ENCODE measurements at places on chromosomes 5 and 9.

- DNase-seq, result no peak
These were observed 381.9 kb downstream of the CDK5RAP2 start for GRCh38 chr9:120198027-120198426.

- DNase-seq, result no peak
These were observed 304.5 kb upstream of the ZNF608 start for GRCh38 chr5:125050926-125051325.

DNA sequence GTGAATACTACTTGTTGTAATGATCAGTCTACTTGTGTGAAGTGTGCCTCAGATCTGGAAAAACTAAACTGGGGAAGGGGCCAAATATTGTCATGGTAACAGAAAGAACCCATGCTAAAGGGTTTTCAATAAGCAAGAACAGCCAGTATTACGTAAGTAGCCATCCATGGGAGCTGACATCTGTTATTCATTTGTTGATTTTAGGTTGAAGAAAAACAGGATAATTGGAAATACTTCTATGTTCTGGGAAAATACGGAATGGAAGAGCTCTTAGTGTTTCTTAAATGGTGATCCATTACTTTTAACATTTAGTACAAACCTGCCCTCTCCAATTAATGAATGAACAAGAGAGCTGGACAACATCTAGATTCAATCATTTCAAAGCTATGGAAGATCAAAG, 485.8 kb downstream of the NTRK2 start:
- DNase-seq, result no peak

DNA sequence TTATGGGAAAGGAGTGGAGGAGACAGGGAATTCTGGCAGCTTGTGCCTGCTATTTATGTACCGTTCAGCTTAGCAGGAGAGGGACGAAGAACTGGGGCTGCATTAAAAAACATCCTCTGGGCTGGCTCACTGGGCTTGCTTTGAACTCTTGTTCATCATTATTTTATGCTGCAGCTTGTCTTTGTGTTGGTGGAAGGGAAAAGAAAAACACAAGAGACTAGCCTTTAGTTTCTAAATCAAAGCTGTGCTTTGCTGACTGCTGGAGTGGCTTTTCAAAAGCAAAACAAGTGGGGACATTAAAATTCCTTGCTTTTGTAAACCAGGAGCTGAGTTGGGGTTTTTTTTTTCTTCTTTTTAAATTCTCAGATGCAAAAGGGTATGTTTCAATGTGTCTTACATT, 5.9 kb upstream of the RGMB start:
- DNase-seq, result no peak

GRCh38 chr5:82162573-82162972, 115.6 kb downstream of the RPS23 start:
- DNase-seq, result no peak

DNA sequence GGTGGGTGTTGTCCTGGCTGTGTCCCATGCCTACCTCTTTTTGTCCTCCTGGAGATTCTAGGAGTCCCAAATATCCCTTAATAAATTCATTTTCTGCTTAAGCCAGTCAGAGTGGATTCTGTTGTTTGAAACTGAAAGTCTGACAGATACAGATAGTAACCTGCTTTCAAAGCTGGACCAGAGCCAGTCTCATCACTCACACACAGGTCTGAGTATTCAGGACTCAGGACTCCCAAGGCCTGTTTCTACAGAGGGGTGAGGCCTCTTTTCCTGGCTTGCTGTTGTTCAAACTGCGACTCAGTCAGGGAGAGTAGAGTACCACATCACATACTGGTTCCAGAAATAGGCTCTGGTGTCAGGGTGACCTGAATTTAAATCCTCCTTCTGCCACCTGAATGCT, 190.1 kb downstream of the PAX5 start:
- DNase-seq, result no peak

DNA sequence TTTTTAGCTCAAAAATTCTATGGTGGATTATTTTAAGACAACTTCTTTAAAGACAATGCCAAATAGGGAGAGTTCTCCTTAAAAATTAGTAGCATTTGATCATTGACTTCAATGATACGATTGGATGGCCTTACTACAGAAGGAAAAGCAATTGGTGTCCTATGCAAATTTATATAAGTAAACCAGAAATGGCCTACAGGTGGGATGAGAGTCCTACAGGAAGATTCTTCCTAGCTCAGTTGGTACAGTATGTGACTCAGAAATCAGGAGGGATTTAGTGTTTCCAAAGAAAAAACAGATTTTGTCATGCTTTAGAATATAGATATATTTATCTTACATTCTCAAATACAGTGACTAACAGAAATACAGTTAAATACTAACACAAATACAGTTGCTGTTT, 6.5 kb downstream of the ANKRA2 start:
- DNase-seq, result no peak

GRCh38 chr5:98795243-98795642, 21.8 kb downstream of the RGMB start:
- no peak for DNase-seq

- no peak for DNase-seq
These were observed 5.7 kb upstream of the SMU1 start for GRCh38 chr9:33082128-33082527.

GRCh38 chr5:137695651-137696428, 40.0 kb downstream of the KLHL3 start:
- DNase-seq, result no peak

- peak; percentile 28 for DNase-seq
These were observed at the start of gene SV2C for GRCh38 chr5:76082772-76083554. Gene SV2C, plus strand, starts transcription at chr5:76083383. Its CDS starts 48,368 bp downstream, at chr5:76131751.

GRCh38 chr5:81052325-81052724, 92.2 kb downstream of the RASGRF2 start:
- no peak for DNase-seq

DNA sequence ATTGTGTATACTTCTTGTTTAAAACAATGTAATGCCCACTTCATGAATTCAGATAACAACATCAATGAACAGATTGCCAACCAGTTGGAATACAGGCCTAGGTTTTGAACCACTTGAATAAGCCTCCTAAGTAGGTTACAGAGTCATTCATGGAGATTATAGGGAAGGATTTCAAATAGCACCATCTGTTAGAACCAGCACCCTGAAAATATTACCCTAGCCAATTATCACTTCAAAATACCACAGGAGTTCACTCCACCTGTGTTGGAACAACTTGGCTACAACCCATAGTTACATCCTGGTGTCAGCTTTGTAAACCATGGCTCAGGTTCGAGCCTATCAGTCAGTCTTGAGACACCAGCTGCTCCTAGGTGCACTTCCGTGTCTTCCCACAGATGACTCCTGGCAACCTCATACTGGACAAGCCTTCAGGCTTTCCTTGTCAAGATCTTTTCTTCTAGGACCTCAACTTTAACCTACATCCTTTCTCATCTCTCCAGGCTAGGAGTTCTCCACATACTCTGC, 350.0 kb downstream of the DEPDC1B start:
- peak; percentile 83 for DNase-seq

GRCh38 chr9:133844398-133844784, 106.2 kb upstream of the SARDH start:
- DNase-seq, result no peak

- DNase-seq, result no peak
These were observed 5.5 kb downstream of the NSMF start for GRCh38 chr9:137453643-137454081.

GRCh38 chr9:27408001-27408400, 111.1 kb upstream of the EQTN start:
- no peak for DNase-seq

DNA sequence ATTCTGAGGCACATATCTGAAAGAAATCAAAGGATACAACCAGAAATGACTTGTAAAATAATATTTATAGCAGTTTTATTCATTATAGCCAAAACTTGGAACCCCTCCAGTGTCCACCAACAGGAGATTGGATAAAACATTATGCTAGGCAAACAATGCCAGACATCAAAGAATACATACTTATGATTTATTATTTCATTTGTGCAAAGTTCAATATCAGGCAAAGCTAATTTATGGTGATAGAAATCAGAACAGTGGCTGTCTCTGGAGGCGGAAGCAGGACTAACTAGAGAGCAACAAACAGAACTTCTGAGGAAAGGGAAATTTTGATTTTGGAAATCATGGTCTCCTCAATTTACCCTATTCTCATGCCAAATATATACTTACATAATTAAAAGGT, 193.1 kb downstream of the ICE1 start:
- no peak for DNase-seq

DNA sequence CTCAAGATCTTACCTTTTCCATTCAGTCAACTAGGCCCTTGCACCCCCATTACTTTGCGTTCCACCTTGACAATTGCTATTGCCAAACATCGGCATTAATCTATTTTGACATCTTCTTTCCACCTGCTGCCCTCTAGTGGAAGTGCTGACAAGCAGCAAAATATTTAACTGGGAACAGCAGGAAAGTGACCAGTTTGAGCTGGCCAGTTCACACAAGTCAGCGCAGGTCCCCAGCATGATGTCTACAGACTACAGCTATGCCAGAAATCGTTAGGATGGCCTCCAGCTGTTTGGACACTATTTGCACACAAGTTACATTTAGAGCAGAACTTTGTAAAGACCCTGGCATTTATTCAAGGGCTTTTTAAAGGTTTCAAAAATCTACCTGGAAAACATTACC, 160.1 kb downstream of the GHR start:
- peak; percentile 4 for DNase-seq

DNA sequence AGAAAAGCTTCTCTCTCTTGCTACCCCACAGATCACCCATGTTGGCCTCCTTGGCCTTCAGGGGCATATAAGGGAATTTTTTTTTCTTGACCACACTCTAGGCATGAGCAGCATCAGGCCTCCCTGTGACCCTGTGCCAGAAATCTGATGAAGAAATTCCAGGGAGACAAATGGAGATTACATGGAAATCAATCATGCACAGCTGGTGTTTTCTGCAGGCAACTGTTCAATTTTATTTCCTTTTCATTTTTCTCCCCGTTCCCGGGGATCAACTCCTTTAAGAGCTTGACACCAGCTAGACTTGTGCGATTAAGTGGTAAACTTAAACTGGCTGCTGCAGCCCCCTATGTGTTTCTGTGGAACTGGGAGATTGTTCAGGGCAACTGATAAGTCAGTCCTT, 59.3 kb downstream of the GALNT10 start:
- no peak for DNase-seq

- no peak for DNase-seq
These were observed 17.0 kb upstream of the TSSK1B start for GRCh38 chr5:113451797-113452196.

DNA sequence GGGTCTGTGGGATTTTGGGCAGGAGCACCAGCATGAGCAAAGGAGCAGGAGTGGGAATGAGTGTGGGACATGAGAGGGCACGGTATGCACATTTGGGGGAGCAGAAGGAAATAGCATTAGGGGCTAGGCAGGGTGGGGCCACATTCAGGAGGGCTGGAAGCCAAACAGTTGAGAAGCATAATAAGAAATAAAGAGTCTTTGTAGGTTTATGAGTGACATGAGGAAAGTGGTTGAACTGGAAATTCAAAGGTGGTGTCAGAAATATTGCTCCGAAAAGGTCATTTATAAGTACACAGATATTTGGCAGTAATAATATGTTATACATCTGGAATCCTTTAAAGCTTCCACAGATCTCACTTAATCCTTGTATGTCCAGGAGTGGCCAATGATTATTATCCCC, 26.4 kb downstream of the ARHGEF28 start:
- DNase-seq, result no peak

- DNase-seq, result no peak
These were observed 76.1 kb downstream of the SLC1A3 start for GRCh38 chr5:36682499-36682898.

- DNase-seq, result no peak
These were observed 18.5 kb upstream of the TOR2A start for GRCh38 chr9:127753622-127754021.

DNA sequence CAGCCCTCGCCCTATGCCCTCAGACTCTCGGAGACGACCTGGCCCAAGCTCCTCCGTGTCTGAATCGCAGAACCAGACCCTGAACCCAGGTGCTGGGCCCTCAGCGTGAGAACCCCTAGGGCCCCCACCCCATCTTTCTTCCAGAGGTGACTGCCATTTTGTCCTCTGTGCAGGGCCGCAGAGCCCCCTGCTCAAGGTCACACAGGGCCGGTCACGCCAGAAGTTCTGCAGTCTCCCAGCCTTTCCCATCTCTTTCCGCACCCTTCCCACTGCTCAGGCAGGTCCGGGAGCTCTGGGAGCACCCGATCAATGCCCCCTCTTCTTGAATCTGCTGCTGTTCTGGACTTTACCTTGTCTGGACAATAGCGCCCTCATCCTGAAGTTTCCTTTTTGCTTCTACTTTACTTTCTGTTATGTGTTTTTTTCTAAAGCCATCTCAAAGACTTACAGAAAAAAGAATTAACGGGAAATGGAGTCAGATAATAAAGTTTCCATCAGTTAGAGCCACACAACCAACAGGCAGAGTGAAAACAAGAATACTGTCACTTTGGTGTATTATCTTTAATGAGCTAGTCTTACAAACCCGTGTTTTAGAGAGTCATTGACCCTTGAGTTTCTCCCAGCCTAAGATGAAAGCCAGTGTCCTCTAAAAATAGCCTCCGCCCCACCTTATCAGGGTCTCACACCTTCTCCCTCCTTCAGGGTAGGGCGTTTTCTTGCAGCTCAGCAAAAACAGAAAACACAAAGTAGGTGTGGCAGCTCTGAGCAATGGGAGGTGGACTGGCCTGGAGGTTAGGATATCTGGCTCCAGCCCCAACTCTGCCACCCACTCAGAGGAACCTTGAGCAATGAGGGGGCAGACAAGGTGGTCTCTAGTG, 1.8 kb downstream of the TMOD1 start:
- DNase-seq, result no peak

DNA sequence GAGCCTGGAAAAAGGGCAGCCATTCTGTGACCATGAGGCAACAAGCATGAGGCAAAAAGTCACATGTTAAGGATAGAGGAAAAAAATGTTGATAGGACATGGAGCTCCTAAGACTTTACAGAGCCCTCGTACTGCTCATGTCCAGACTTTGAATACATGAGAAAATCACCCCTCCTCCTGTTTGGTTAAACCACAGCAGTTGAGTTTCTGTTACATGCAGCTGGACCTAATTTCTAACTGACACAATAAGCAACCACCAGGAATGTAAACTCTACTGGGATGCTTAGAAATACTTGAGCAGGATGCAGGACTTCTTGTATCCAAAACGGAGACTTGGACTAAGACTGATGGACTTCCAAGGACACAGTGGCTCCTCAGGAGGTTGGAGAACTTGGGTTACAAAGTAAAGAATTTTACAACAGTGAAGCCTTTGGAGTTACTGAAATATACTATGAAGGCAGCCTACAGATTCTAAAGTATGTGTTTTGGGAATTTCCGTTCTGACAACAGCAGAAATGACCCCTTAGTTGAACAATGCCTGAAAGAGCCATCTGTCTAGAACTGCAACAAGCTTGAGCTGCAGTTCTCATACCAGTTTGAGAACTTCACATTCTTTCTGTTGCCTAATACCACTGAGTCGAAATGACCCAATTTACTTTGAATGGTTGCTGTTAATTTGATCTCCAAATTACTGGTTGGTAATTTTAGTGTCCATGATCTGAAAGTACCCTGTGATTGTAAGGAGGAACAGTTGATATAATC, 268.9 kb downstream of the PIK3R1 start:
- no peak for DNase-seq

DNA sequence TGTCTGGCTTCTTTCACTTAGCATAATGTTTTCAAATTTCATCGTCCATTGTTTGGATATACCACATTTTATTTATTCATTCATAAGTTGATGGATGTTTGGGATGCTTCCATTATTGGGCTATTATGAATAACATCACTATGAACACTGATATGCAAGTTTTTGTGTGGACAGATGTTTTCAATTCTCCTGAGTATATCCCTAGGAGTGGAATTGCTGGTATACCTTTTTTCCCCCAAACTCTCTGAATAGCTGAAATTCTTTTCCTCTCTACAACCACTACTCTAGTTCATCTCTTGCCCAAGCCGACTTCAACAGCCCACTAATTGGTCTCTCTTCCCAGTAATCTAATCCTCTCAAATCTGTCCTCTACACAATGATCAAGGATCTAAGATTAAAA, 4.7 kb upstream of the ZFR start:
- peak; percentile 42 for DNase-seq

Measured in NCI-H524 (cell line).